ENCODE measurements at places on chromosomes 4 and X. TPM values are rescaled to one million over a fixed set of nuclear protein-coding genes. Genes with fewer than 3 reads are reported as not detected.

- no peaks in the 10 kb centered on the region for H3K27me3 ChIP-seq
- H3K27ac ChIP-seq, result no peak overlapping the region
- no peaks in the 10 kb centered on the region for H3K4me1 ChIP-seq
- H3K4me3 ChIP-seq, result no peak overlapping the region
Observed at GRCh38 chr4:54852602-54853001, 194.8 kb downstream of the KIT start.

DNA sequence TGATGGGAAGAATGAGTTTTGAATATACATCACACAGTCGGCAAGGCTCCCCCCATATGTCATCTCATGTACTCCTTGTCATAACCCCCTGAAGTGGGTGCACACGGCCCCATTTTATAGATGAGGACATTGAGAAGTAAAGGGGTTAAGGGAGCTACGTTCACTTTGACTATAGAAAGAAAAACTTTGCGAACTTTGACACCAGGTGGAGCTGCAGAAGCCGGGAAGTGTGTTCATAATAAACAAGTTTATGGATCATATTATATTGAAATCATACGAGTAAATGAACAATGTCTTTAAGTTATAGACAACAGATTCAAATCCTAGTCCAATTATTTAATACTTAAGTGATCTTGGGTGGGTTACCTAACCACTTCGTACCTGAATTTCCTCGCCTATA is 203.8 kb upstream of the PITX2 start:
- DNase-seq, result no peak
- no peaks in the 10 kb centered on the region for H3K27me3 ChIP-seq
- no peak overlapping the region for H3K27ac ChIP-seq
- no peak overlapping the region for H3K4me3 ChIP-seq

DNA sequence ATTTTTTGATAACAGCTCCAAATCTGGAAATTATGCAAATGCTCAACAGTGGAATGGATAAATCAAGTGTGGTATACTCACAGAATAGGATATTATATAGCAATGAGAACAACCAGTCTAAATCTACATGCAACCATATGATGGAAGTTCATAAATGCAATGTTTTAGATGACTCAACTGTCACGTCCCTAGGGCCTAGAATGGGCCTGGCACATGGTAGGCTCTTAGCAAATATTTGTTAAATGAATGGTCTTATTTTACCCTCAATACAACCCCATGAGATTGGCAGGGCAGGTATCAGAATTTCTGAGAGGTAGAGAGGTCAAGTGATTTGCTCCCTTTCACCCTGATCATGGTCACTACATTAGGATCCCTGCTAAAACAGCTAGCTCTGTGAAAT is 14.6 kb upstream of the NKX3-2 start:
- H3K36me3 ChIP-seq, result no peaks in the 10 kb centered on the region
- no peaks in the 10 kb centered on the region for H3K4me1 ChIP-seq
- DNase-seq, result no peak
- H3K4me3 ChIP-seq, result no peak overlapping the region

GRCh38 chr4:7831330-7831729 is 108.3 kb downstream of the AFAP1 start:
- no peak overlapping the region for H3K4me3 ChIP-seq
- no peaks in the 10 kb centered on the region for H3K4me1 ChIP-seq
- H3K27me3 ChIP-seq, result no peaks in the 10 kb centered on the region
- no peaks in the 10 kb centered on the region for H3K36me3 ChIP-seq
- no peak for DNase-seq
- H3K27ac ChIP-seq, result peak overlapping the region; percentile 11

GRCh38 chr4:158315706-158316105 is 105.4 kb downstream of the TMEM144 start:
- H3K27me3 ChIP-seq, result no peaks in the 10 kb centered on the region
- no peak overlapping the region for H3K4me3 ChIP-seq
- no peak for DNase-seq
- H3K4me1 ChIP-seq, result no peaks in the 10 kb centered on the region
- H3K27ac ChIP-seq, result no peak overlapping the region

DNA sequence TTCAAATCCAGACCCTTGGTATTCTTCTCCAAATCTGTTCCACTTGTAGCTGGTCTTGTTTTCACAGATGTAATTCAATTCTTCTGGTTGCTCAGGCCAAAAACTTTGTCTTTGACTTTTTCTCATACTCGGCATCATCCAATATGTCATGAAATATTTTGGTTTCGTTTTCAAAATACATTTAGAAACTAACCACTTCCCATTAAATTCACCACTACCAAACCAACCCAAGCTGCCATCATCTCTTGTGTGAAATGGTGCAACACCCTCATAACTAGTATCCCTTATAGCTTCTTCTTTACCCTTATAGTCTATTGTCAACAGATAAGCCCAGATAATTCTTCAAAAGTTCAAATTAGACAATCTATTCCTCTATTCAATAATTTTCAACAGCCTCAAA is 192.1 kb downstream of the PRR32 start:
- no peak for DNase-seq
- no peaks in the 10 kb centered on the region for H3K36me3 ChIP-seq
- no peak overlapping the region for H3K27ac ChIP-seq
- no peaks in the 10 kb centered on the region for H3K27me3 ChIP-seq

- H3K27ac ChIP-seq, result no peak overlapping the region
- no peak for DNase-seq
- H3K36me3 ChIP-seq, result no peaks in the 10 kb centered on the region
- no peaks in the 10 kb centered on the region for H3K4me1 ChIP-seq
Observed at GRCh38 chr4:156838761-156839160, 132.8 kb downstream of the PDGFC start.

GRCh38 chr4:176210101-176210500 is 14.7 kb upstream of the SPATA4 start:
- H3K4me1 ChIP-seq, result no peaks in the 10 kb centered on the region
- H3K27me3 ChIP-seq, result no peaks in the 10 kb centered on the region
- H3K4me3 ChIP-seq, result no peak overlapping the region
- no peak for DNase-seq
- no peak overlapping the region for H3K27ac ChIP-seq

- H3K4me1 ChIP-seq, result no peaks in the 10 kb centered on the region
- DNase-seq, result no peak
- H3K36me3 ChIP-seq, result no peaks in the 10 kb centered on the region
- no peak overlapping the region for H3K27ac ChIP-seq
Observed at GRCh38 chrX:40130207-40130606, 32.4 kb upstream of the BCOR start.

Gene MAGEC2
- not detected for total RNA-seq
